ENCODE measurements at places on chromosomes 7 and 10.

DNA sequence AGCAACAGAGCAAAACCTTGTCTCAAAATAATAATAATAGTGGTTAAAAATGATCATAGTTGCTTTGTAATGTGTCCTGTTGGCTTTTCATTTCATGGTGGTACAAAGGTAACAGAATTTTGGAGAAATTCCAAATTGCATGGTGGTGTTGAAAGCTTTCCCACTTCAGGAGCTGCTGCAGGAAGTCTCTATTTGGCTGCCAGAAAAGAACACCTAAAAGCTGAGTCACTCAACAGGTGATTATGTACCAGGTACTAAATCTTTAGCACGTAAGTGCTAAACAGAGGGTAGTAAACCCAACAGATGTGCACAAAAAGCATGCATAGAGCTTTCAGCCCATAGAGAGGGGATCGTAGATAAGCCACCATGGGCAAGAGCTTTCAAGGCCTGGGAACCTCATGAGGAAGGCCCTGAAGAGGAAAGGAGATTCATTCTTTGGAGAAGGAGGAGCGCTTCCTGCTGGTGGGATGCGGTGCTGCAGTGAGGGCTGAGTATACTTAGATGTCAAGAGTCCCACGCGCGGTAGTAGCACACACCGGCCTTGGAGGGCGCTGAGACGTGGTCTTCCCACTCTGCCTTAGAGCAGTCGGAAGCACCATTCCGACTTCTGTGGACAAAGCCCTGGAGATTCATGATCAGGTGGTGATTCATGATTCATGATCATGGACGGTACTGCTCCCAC is 118.7 kb downstream of the RALA start:
- no peak for DNase-seq

GRCh38 chr7:2403718-2404648 is 572 bp downstream of the CHST12 start:
- DNase-seq, result no peak

DNA sequence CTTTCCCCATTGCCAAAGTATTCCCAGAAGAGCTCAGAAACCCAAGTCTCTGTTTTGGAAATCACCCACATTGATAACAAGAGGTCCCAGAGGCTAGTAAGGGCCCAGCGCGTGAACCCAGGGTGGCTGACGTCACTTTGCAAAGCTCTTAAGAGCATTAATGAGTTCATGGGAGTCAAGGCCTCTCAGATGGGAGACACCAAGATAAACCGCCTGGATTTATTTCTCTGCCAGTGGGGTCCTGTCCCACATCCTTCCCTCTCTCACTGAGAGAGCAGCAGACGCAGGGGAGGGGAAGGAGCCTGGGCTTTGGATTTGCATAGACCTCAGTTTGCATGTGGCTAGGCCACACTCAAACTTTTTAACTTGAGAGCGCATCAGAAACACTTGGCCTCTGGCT is 184.8 kb upstream of the PDE1C start:
- DNase-seq, result no peak

GRCh38 chr7:103240806-103241205 is 56.4 kb upstream of the PMPCB start:
- no peak for DNase-seq

DNA sequence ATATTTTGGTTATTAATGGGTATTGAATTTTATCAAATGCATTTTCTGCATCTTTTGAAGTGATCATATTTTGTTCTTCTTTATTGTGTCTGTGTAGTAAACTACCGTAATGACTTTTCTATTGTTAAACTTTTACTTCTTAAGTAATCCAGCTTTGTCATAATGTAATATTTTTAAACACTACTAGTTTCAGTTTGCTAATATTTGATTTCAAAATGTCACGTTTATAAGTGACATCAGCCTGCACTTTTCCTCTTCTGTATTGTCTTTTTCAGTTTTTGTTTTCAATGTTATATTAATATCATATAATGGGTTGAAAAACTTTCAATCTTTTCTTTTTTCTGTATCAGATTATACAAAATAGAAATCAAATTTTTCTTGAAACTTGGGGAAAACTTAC is 71.6 kb upstream of the ANKRD1 start:
- DNase-seq, result no peak

DNA sequence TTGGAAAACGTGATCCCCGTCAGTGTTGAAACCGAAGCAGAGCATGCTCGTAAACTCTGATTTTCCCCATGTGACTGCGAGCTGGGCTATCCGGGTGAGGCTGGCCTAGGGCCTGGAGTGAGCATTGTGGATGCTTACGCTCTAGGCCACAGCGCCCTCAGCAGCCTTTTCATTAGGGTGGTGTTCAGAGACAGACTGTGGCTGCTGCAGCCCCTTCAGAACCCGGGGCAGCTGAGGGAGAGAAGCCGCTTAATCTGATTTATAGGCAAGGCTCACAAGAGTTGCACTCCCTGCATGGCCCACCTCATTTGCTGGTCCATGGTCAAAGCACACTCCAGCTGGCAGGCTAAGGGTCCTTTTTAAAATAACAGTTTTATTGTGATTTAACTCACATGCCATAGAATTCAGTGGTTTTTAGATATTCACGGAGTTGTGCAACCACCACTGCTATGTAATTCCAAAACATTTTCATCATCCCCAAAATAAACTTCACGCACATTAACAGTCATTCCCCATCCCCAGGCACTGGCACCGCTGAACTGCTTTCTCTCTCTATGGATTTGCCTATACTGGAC is 72.5 kb downstream of the SYPL1 start:
- no peak for DNase-seq

DNA sequence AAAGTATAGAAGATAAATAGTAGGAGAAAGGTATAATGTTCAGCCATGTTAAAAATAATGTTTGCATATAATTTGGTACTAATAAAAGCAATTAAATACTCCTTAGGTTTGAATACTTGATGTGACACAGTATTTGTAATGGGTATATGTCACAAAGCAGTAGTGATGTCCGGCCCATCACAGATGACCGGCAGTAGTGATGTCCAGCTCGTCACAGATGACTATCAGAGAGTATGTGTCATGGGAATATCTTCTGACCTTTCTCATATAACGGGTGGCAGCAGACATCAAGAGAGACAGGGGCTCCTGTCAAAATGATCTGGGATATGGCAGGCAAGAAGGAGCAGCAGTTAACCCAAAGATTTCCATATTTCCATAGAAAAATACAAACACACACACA is 477.4 kb upstream of the KLF6 start:
- no peak for DNase-seq

DNA sequence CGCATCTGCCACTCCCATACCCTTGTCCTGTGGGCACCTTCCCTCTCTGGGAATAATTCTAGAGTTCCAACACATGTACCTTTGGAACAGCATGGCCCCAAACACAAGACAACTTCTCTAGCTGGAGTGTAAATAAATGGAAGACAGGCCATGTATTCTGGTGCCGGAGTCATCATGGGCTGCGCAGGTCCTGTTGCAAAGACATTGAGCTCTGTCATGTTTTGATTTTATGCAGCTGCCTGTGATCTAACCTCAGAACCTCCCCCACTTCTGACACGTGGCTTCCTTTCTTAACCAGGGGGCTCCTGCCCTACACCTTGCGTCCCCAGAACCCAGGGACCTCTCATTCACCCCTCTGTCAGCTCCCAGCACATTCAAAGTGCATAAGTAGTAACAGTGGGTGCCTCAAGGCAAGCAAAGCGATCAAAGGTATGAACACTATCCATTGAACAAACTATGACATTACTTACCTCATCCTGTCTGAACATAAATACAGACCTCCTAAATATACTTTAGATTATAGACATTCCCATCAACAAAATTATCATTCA is 219.9 kb downstream of the FGFR2 start:
- no peak for DNase-seq

DNA sequence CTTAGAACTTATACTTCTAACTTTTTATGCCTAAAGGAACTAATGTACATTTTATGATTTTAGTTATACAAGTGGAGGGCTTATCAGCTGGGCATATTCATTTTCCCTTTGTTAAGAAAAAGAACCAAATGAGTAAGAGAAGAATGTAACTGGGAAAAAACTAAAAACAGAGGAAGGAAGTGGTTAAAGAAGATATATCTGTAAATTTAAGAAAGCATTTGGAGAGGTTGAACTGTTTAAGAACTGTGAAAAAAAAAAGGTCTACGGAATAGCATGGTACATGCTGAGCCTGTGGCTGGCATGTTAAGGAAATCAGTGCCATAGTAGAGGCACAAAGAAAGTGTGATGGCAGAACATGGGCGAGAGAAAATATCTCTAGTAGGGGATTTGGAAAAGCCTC is 6.2 kb downstream of the MDFIC start:
- DNase-seq, result no peak

DNA sequence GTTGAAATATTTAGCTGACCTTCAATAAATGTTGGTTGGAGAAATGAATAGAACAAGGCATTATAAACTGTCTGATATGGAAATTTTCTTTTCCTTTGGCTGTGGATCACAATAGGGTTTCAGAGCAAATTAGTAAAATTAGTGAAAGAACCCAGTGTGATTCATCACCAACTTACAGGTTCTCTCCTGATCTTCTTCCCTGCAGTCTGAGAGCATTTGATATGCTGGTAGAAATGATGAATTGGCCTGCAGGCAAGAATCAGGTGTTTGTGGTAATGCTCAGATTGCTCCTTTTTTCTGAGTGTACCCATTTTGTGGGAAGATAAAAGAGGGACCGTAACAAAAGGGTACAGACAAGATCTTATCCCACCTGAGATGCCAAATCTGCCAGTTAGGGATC is 51.9 kb downstream of the BTAF1 start:
- DNase-seq, result no peak

- no peak for DNase-seq
These were observed 1175.3 kb downstream of the GATA3 start for GRCh38 chr10:9229702-9230244.

DNA sequence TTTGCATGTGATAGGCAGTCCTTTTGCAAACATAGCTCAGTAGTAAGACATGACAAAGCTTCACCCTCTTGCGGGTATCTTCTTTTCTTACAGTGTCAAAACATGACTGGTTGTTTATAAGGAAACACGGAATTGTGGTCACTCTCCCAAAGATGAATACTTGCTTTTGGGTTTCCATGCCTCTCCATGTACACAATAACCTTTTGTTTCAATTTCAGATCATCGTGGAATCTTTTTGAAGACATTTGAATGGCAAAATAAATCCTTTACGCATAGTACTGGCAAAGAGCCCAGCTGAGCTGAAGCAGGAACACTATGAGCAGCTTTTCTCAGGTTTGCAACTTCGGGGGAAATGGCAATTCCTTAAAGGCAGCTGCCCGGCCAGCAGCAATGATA is 156.8 kb upstream of the FRMD4A start:
- DNase-seq, result no peak

- DNase-seq, result no peak
These were observed 78.6 kb upstream of the MPP7 start for GRCh38 chr10:28381466-28381865.

GRCh38 chr10:123249894-123250293 is 95.7 kb downstream of the BUB3 start:
- DNase-seq, result no peak

- DNase-seq, result no peak
These were observed 645.7 kb downstream of the PHTF2 start for GRCh38 chr7:78444267-78444666.

DNA sequence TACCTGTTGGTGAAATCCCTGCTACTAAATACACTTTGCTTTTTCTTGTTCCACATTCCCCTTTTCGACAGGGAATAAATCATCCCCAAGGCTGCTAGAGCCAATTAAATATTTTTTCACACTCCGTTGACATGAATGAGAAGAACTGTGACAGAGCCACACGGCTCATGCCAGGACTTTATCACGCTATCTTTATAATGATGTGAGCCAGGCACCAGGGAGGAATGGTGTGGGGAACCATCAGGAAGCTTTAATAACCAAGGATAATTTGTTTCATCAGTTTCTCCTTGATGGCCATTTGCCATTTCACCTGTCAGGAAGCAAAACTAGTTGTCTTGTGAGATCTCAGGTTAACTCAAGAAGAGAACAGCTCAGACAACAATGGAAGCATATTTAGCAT is 193.0 kb upstream of the C7orf33 start:
- no peak for DNase-seq

DNA sequence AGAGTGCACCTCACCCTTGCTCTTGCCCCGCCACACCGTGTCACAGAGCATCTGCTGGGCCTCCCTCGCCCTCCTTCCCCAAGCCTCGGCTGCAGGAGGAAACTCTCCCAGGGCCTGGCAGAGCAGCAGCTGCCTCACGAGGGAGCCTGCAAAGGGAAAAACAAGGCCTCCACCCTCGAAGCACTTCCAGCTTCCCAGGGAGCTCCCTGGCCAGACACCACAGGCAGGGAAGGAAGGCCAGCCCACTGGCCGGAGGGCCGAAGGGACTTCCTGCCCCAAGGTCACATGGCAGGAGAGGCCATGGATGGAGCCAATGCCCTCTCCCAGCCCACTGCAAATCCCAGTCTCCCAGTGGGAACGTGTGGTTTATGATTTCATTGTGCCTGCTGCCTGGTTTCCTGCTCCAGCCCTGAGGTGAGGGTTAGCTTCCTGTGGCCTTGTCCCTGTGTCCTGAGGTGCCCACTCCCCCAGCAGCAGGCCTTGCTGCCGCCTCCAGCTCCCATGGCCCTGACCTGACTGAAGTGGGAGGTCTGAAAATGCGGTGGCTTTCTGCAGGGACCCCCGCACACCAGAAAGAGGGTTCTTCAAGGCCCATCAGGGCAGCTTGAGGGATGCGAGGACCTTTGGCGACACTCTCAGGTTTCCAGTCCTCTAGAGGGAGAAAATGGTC is 100.5 kb upstream of the PPIF start:
- DNase-seq, result no peak

DNA sequence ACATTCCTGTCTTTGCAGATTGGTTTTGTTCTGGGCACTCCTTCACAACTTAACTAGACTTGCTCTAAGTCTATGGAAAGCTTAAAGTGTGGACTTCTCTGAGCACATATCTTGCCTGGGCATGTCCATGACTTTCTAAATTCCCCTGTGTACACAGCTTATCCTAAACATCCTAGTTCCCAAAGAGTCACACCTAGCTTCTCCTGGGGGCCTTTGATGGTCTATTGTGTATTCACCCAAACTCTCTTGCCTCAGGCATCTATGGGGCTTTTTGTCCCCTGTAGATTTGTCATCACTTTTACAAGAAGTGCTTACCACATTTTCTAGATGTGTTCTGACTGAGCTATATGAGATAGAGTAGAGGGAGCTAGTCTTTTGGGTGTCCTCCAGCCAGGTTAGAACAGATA is 12.2 kb upstream of the ZNF488 start:
- no peak for DNase-seq

- DNase-seq, result no peak
These were observed 15.4 kb upstream of the CCDC3 start for GRCh38 chr10:13016886-13017285.

DNA sequence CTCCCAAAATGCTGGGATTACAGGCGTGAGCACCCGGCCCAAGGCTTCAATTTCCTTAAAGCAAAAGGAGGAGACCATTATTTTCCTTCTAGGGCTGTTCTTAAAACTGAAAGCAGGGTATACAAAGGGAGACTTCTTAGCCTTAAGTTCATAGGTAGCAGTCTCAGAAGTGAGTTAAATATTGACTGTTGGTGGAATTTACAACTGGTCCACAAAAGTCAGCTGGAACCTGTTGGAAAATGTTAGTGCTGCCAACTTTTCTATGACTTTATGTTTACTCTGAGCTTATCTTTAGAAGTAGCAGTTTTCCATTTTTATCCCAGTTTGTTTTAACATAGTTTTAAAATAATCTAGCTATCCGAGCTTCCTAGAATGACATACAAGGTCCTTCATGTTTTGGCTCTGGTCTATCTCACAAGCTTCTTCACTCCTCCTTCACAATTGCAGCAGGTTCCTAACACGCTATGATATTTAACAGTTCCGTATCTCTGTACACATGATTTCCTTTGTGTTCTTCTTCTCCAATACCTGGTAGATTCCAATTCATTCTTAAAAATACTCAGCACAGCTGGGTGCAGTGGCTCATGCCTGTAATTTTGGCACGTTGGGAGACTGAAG is 3.3 kb downstream of the SLC26A3 start:
- DNase-seq, result no peak

All from stimulated activated CD8-positive, alpha-beta memory T cell treated with anti-CD3 and anti-CD28 coated beads, Interleukin-2, amount 100 ng/mL, for 1 hour (primary cell).